T47D (cell line): ENCODE measurements at places on chromosomes 2 and 18.

DNA sequence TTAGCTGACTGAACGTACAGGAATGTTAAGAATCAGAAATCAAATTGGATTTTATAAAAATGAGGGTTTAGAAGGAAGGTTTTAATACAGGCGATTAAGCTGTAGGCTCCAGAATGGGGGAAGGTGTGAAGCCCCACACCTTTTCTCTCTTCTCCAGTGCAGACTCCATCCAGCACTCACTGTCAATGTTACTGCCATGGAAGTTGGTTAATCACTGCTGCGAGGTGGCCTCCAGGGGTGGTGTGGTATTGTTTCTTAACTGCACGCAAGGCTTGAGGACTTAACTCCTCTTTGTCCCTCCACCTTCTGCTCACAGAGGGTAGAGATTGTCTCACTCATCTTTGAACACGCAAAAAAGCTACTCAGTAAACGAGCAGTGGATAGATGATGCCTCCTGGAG, 26.9 kb upstream of the YWHAQ start:
- DNase-seq, result no peak

- DNase-seq, result no peak
Measured at GRCh38 chr18:26863921-26864497, 1.5 kb downstream of the AQP4 start.

- DNase-seq, result no peak
Measured at GRCh38 chr2:75088791-75089190, 110.5 kb downstream of the TACR1 start.

DNA sequence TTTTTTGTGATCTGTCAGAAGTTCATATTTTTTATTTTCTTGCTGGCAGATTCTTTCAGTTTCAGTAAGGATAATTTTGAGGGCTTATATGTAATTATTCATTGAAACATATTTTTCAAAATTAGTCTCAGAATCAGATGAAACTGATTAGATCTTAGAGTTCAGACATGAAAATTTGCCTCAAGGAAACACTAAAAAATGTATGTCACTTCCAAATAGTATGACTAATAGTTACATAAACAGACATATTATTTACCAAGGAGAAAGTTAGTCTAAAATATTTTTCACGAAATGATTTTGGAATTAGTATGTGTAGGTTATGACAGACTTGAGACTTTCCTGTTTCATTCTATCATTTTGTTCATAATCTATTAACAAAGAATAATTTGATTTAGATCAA, 628.6 kb downstream of the CCDC85A start:
- no peak for DNase-seq

GRCh38 chr18:59870623-59871130, 29.1 kb upstream of the PMAIP1 start:
- no peak for DNase-seq

DNA sequence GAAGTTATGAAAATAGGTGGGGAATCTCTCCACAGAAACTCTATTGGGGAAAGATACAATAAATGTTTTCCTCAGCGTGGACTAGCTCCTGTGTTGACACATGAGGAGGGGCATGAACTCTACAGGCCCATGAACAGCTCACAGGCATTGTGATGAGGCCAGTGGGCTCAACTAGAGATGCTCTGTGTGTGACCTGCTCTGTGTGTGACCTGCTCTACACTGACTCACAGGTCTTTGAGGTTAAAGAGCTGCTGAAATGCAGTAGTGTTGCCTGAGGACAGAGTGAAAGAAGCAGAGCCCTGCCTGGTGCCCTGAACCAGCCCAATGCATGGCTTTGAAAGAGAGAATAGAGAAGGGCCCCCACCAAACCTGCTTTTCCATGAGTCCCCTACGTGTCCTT, 117.6 kb downstream of the MCFD2 start:
- no peak for DNase-seq

- no peak for DNase-seq
Measured at GRCh38 chr2:52456561-52457377, 1310.8 kb upstream of the CHAC2 start.

GRCh38 chr18:54149078-54149697, 75.3 kb downstream of the MBD2 start:
- DNase-seq, result no peak

GRCh38 chr2:44087036-44087713, 81.5 kb upstream of the PPM1B start:
- DNase-seq, result peak; percentile 39

DNA sequence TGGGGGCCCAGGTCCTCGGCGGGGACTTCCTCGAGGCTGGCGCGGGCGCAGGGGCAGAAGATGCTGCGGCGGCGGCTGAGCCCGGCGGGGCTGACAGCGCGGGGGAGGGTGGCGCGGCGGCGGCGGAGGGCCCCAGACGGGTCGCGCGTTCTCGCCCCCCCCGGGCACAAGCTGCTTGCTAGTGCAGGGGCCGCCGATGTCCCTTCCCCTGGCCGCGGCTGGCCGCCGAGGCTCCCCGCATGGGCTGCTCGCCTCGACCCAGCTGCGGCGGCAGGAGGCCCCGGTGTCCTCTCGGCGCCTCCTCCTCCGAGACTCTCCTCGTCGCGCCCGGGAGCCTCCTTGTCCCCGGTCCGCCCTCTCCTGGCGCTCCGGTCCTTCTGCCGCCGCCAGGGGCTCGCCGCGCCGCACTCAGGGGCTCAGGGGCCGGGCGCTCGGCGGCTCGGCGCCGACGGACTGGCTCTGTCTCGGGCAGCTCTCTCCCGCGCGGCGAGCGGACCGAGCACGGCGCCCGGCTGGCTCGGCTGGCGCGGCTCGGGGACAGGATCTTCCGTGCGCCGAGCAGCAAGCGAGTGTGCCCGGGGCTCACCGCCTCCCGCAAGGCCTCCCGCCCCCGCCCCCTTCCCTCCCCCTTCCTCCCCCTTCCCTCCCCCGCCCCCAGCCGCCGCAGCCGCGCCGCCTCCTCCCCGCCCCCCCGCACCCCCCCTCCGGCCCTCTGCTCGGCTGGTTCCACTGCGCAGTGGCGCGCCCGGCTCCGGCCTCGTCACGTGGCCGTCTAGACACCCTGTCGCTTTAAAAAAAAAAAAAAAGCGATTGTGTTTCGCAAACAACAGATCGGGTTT, 902 bp upstream of the SMAD7 start:
- peak; percentile 89 for DNase-seq

GRCh38 chr2:173676647-173677046, 288.5 kb downstream of the SP3 start:
- DNase-seq, result no peak

- no peak for DNase-seq
Measured at GRCh38 chr2:168722592-168722991, 79.8 kb upstream of the NOSTRIN start.

- DNase-seq, result no peak
Measured at GRCh38 chr18:55906536-55906935, 318.5 kb upstream of the TCF4 start.

- peak; percentile 66 for DNase-seq
Measured at GRCh38 chr2:55616551-55617174, 759 bp downstream of the PPP4R3B start.

- no peak for DNase-seq
Measured at GRCh38 chr2:73970850-73971471, 13.7 kb upstream of the TET3 start.

- DNase-seq, result no peak
Measured at GRCh38 chr2:169997140-169997887, 170.1 kb downstream of the UBR3 start.

DNA sequence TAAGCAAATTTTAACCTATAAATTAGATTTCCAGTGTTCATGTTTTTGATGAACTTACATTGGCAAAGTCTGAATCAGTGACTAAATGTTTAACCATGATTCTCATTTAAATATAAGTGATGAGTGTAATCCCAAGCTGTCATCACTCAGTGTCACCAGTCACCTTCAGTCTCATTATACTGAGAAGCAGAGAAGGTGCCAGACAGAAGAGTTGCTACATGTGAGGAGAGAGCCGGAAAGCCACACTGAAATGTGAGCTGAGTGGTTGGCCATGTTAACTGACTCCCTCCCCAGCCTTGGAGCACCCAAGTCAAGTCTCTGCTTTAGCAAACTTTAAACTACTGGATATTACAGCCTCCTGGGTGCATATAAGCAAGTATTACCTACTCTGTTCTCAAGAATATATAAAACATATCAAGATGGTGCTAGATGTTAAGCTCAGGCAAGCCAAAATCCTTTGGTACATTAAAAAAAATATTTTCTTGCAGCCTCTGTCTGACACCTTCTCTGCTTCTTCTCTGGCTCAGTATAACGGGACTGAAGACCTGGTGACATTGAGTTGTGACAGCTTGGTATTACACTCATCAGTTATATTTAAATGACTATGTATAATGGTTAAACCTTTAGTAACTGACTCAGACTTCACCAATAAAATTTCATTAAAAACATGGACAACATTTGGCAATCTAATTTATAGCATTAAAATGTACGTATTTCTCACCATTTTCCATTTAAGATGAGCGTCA, 75.8 kb upstream of the MAP3K20 start:
- DNase-seq, result no peak

DNA sequence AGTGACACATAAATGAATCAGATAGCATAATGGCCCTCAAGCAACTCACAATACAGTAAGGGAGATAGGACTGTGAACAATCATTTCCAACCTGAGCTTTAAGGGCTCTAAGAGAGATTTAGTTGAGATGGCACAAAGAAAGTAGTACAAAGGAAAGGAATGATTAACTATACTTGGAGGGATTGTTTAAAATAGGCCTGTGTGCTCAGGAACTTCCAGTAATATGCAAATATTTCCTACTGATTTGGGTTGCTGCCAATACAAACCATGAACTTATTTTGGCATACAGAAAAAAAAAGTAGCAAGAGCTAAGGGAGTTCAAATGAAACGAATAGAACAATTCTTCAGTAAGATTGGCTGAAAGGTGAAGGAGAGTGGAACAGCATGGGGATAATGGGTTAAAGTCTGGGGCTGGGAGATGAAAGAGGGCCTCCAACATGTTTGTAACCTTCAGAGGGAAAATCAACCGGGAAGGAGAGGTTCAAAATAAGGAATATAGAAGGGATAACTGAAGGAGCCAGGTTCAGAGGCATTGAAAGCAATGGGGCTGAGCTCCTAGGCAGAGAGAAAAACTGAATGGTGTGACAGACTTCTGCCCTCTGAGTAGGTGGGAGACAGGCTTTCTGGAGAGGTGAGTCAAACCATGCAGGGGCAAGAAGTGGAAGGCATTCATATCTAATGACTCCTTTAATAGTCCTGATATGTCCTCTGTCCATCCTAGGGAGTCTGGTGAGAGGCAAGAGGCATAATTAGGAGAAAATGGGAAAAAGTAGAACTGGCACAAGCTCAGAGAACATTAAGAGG, 83.5 kb downstream of the DNAH7 start:
- DNase-seq, result no peak

DNA sequence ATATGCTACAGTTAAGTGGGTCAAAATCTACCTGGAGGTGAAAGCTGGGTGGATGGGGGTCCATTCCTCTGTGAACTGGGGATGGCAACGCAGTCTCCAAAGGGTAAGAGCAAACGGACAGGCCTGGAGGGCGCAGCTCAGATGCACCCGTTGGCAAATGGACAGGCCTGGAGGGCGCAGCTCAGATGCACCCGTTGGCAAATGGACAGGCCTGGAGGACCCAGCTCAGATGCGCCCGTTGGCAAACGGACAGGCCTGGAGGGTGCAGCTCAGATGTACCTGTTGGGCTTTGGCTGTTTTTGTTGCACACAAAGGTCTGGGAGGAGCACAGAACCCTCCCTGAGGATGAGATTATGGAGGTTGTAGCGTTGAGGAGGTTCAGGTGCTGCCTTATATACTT, 33.7 kb downstream of the RBFA start:
- no peak for DNase-seq

DNA sequence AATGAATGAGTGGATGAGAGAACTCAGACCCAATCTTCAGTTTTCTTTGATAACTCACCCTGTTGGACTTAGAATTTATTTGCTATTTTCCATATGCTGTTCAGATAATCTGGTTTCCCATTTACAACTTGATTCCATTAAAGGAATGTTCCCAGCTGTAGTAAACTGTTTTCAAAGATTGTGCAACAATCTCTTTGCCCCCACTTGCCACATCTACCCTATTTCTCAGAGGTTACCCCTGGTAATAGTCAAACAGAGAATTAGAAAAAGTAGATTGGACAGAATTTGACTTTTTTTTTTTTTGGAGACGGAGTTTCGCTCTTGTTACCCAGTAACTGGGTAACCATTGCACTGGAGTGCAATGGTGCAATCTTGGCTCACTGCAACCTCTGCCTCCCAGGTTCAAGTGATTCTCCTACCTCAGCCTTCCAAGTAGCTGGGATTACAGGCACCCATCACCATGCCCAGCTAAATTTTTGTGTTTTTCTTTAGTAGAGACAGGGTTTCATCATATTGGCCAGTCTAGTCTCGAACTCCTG, 93.4 kb upstream of the SIX2 start:
- no peak for DNase-seq
